Stimulated activated naive CD8-positive, alpha-beta T cell treated with anti-CD3 and anti-CD28 coated beads, Interleukin-15, amount 100 ng/mL, for 72 hours (primary cell): ENCODE measurements at places on chromosomes 5 and 9.

DNA sequence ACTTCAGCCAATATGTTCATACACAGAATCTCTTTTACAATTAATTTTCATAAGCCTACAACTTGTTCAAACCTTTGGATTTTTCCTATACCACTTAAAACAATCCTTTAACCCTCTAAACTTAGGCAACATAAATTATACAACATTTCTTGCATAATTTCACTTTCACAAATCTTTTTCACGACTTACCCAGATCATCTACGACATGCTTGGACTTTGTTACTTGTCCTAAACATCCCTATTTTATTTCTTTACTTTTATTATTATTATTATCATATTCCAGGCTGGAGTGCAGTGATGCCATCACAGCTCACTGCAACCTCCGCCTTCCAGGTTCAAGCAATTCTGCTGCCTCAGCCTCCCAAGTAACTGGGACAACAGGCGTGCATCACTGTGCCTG, 68.0 kb downstream of the CACNA1B start:
- DNase-seq: no peak

DNA sequence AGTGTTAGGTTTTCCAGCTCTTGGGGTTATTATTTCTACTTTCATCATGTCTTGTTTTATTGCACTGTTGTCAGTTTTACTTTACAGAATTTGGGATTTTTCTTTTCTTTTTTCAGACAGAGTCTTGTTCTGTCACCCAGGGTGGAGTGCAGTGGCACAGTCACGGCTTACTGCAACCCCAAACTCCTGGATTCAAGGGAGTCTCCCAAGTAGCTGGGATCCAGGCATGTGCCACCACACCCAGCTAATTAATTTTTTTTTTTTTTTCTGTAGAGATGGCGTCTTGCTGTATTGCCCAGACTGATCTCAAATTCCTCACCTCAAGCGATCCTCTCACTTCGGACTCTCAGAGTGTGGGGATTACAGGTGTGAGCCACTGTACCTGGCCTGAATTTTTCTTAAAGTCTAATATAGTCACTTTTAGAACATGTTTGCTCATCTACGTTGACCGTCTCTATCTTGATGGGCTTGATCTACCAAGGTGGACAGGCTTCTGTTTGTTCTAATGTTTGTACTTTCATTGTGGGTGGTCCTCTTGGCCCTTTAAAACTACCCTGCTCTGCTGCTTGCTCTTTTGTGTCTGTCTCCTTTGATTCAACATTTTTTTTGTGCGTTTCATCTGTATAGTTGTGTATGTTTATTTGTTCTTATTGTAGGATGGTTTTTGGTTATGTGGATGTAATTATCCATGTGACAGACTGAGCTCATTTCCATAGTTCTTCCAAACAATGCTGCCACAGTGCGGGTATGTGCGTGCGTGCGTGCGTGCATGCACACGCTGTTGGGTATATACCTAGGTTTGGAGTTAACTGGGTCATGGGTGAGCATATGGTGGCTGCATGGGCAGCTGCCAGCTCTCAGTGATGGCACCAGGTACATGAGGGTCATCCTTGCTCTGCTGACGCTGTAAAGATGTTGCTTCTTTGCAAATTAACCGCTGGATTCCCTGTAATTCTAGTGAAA, 18.1 kb downstream of the PRRC2B start:
- DNase-seq: no peak

DNA sequence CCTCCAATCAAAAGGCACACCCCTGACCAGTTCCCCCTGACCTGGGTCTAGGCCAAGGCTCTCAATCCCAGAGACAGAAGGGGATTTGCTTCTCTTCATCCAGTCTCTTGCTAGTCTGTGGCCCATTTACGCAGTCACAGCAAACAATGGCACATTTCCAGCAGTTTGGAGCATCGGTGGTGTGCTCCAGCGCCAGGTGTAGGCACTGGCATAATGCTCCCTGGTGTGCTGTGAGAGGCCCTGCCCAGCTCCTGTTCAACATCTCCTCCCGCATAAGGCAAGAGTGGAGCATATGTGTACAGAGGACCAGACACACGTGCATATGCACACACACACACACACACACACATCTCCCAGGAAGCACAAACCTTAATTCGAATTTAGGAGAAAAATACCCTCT, 79.5 kb upstream of the ERCC6L2 start:
- DNase-seq: no peak

- peak; percentile 69 for DNase-seq
Observed at GRCh38 chr9:91775011-91775707, 174.9 kb downstream of the ROR2 start.

GRCh38 chr5:160254706-160255105, 25.4 kb downstream of the FABP6 start:
- no peak for DNase-seq

- peak; percentile 47 for DNase-seq
Observed at GRCh38 chr5:140239939-140240700, 62.8 kb downstream of the PFDN1 start.

- DNase-seq: no peak
Observed at GRCh38 chr5:57179262-57180200, 5.7 kb downstream of the GPBP1 start.

GRCh38 chr5:121257621-121258020, 594.1 kb upstream of the FTMT start:
- no peak for DNase-seq
